Left renal cortex interstitium (tissue), 4 donors: ENCODE measurements at places on chromosomes 5 and 9. TPM values are rescaled to one million over a fixed set of nuclear protein-coding genes. Genes with fewer than 3 reads are reported as not detected.

DNA sequence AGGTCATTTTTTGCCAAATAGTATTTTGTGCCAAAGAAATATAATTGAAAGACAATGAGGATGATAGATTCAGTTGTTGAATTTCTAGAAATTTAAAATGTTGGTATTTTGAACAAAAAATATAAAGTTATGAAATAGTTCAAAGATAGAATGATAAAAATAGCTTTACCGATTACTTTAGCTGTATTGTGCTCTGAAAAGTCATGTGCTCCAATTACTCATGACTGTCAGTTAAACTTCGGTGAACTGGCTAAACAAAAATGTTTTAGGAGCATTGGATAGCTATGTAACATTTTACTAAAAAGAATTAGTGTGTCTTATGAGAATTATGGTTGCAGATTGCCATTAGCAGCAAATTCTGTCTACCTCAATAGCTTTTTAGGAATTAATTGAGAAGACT is 177.3 kb upstream of the VCAN start:
- DNase-seq = no peak

Gene SHOC1
- polyA plus RNA-seq = 0.78 TPM

- no peak for DNase-seq
These were observed 238.3 kb upstream of the IRX1 start for GRCh38 chr5:3357291-3357690.

- no peak for DNase-seq
These were observed 422.6 kb upstream of the GRIA1 start for GRCh38 chr5:153067869-153068268.

DNA sequence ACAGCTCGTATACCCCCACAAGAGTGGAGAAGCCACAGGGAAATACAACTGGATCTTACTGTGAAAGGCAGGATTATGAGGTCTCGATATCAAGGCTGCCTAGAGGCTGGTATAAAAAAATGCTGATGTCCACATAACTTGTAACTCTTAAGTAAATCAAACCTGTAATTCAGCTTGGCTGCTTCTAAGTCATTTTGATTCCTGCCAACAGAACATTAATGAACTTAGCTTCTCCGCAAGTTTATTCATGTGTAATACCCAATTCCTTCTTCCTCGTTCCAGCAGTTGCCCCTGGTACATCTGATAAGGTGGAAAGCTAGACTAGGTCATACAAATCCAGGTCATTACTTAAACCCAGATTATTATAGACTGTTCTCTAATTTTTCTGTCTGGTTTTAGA is 16.4 kb upstream of the SMIM15 start:
- DNase-seq = no peak

DNA sequence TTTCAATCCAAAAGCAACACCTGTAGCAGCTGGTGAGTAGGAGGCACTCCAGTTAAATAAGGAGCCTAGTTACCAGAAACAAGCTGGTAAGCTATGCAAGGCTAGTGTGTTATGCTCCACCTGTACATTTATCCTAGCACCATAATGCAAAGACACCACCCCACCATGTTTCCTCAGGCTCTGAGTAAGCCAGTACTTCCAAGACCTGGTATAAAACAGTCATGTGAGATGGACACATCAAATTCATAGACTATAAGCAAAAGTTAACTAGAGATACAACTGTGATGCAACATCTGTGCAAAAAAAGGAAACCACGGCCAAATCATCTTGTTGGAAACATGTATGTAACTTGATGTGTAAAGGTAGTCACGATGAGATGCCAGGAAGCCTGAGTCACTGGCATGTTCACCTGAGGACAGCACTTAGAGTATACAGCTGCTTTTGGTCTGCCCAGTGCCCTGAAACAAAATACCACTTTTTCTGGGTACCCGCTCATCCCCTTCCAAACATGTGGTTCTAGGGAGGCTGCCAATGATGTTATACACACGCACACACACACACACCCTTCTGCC is 66.1 kb downstream of the CDK5RAP2 start:
- no peak for DNase-seq

- no peak for DNase-seq
These were observed 329.0 kb upstream of the MPDZ start for GRCh38 chr9:13608451-13608850.

- DNase-seq = no peak
These were observed 1.3 kb downstream of the FBXL7 start for GRCh38 chr5:15501091-15501791.

Gene SH3RF2
- polyA plus RNA-seq = 7.7 TPM

Gene KCNMB1
- polyA plus RNA-seq = 1.9 TPM

- DNase-seq = no peak
These were observed 8.1 kb upstream of the HAVCR1 start for GRCh38 chr5:157067005-157067404.

DNA sequence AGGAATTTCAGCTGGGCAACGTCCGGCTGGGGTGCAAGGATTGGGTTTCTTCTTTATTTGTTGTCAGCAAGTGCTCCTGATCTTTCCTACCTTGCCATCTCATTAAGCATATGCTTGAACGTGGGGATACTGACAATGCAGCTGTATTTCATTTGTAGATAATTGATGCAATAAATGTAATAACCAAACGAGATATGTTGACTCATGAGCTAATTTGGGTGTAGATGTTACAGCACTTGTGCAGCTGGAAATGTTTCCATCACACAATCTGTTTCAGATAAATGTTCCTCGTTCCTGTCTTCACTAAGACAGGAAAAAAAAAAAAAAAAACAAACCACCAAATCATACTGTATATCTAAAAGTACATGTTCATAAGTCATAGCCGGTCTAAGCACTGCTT is 123.8 kb downstream of the DMRT2 start:
- no peak for DNase-seq

Gene ZNF618
- 49.7 TPM for polyA plus RNA-seq

DNA sequence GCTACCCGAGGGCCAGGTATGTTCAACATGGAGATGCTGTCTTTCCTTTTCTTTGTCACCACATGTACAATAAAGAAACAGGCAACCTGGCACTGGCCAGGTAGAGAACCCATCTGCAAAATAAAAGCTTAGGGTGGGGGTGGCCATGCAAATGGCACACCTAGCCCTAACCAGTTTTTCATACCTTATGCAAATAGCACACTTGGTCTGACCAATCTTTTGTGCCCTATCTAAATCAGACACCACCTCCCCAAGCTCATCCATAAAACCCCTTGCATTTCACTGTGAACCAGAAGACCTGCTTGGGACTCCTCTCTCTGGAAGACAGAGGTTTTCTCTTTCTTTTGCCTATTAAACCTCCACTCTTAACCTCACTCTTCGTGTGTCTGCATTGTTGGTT is 33.9 kb downstream of the JAKMIP2 start:
- DNase-seq = no peak

DNA sequence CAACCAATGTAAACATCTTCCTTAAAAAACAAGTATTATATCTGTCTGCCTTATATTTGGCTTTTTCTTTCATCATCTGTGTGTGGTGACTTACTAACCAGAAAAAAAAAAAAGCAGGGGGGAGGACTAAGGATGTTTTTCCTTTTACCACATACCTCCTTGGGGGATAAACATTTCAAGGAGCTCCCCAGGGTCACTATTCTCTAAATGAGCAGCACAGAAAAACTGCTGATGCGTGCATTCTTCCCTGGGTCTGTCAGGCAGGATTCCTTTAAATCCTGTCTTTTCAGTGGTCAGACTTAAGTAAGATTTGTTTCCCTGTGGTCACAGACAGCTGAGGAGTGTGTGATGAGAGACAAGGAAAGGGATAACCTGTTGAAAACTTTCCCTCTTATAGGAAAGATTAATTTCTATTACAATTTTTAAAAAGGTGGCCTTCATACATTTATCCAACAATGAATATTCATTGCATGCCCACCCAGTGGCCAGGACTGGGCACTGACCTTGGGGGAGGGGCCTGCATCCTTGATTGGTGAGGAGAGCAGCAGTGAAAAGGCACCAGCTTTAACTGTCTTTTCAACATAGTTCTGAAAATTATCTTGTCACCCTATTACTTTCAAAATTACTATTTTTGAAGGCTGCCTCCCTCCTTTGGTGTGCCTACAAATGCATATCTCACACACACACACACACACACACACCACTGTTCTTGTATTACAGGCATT is 123.1 kb downstream of the TLE4 start:
- no peak for DNase-seq

GRCh38 chr9:22120159-22120549 is 111.0 kb upstream of the CDKN2B start:
- no peak for DNase-seq

Gene AFAP1L1
- polyA plus RNA-seq = 17.5 TPM

DNA sequence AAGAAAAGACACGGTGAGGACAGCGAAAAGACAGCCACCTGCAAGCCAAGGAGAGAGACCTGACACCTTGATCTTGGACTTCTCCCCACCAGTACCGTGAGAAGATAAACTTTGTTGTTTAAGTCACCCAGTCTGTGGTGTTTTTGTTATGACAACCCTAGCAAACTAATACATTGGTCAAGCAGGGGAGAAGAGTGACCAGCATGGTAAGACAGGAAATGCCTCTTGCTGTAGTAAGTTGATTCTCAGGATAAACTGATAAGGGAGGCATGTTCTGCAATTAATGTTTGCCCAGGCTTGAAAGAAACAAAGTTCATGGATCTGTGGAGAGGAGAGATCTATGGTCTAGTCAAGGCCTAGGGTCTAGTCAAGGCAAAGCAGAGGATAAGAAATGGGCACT is 801.2 kb downstream of the MAT2B start:
- DNase-seq = no peak

DNA sequence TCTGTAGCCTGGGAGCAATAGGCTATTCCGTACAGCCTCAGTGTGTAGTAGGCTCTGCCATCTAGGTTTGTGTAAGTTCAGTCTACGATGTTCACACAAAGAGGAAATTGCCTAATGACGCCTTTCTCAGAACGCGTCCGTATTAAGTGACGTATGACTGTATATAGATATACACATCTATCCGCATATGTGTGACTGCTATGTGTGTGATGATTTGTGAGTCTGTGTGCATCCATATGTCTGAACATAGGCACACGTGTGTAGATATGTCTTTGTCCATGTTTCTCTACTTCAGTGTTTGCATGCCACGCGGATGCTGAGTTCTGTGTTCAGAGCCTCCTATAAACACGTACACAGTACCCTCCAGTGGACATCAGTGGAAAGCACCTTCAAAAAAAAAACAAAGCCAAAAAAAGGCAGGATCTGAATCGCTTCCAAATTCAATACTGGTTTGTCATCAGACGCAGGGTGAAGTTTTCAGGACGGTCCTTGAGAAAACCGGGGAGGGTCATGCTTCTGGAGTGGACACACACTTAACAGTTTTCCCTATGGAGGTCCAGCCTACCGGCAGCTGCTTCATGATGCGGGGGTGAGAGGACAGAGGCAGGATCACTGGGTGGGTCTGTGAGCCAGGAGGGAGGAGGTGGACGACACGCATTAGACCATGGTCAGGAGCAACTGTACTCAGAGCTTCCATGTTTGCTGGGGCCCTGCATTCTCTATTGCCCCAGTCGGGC is 29.5 kb upstream of the ALDH1B1 start:
- DNase-seq = no peak

GRCh38 chr5:143093452-143094086 is 309.9 kb downstream of the NR3C1 start:
- no peak for DNase-seq

Gene TEX48
- not detected for polyA plus RNA-seq

Gene AMBP
- 28.3 TPM for polyA plus RNA-seq

GRCh38 chr5:172002310-172002709 is 4.1 kb downstream of the FBXW11 start:
- DNase-seq = no peak

- DNase-seq = no peak
These were observed 356.2 kb upstream of the CD180 start for GRCh38 chr5:67552773-67553172.

Gene C9orf50
- 0.91 TPM for polyA plus RNA-seq

- no peak for DNase-seq
These were observed 1.2 kb downstream of the SPATA24 start for GRCh38 chr5:139402561-139403158.

Gene GABRA6
- not detected for polyA plus RNA-seq

Gene POLR3G
- polyA plus RNA-seq = 2.7 TPM

- DNase-seq = no peak
These were observed 80.0 kb downstream of the AK8 start for GRCh38 chr9:132797861-132798659.

DNA sequence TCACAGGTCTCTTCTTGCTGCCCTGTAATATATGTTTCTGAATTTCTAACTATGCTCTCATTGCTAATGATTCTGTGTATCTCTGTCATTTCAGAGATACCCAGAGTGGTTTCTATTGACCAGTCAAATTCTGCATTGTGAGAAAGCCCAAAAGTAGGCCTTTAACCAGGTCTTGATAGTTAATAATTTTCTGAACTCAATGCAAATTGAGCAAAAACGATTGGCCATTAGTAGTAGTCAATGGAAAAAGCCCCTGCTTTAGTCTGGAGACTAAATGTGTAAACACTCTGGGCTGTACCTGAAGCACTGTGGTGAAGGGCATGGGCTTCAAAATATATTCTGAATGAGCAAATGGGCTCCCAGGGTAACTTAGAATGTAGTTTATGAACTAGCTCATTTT is 307.6 kb downstream of the ARL15 start:
- DNase-seq = no peak

Gene AJM1
- 1.8 TPM for polyA plus RNA-seq

DNA sequence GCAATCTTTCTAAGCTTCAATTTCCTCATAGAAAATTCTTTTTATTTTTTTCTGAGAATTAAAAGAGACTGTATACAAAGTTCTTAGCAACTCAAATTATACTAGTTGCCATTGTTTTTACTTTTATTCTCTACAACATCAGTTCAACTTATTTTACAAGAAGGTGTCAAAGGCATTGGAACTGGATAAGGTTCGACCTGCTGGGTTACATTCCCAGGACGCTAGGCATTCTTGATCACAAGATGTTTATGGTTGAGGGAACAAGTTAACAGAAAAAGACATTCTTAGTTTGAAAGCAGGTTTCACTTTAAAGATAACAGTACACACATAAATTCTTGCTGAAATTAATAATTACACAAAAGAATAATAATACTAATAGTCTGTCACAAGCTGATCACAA is 163.5 kb upstream of the SNX2 start:
- peak; percentile 18 for DNase-seq

Gene MSX2
- 0.46 TPM for polyA plus RNA-seq

GRCh38 chr9:131707733-131708157 is 32.1 kb downstream of the RAPGEF1 start:
- no peak for DNase-seq

Gene SLC25A2
- 0.14 TPM for polyA plus RNA-seq

DNA sequence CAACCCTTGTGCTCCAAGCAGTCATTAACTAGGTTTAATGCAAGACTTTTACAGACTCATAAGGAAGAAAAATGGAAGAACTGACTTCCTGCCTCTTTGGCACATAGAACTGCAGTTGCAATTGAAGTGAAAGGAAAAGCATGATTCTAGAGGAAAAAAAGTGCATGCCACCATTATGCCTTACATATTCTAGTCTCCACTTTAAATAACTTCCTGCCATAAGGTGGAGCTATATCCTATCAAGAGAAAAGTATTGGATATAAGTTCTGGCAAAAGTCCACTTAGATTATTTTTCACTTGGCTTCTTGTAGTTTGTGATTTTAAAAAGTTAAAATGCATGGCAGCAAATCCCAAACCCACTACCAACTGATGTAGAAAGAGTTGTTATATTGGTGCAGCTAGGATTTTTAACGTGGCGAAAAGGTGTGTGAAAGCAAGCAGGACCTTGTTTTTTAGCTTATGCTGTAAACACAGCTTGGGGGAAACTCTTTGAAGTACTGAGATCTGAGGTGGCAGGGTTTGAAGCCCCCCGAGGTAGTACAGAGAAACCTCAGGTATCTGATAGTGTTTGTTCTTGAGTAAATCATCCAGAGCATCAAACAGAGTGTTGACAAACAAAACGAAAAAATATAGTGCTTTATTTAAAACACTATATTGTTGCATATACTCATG is 117.9 kb downstream of the ANXA1 start:
- peak; percentile 3 for DNase-seq
